COR-L47 (cell line): ENCODE measurements at places on chromosomes 3 and 15.

- DNase-seq, result no peak
Observed at GRCh38 chr3:191961022-191961421, 500.1 kb downstream of the PYDC2 start.

- no peak for DNase-seq
Observed at GRCh38 chr3:126345641-126346460, 11.4 kb downstream of the KLF15 start.

GRCh38 chr15:40372981-40373380 lies 9.5 kb upstream of the KNSTRN start:
- no peak for DNase-seq

- DNase-seq, result no peak
Observed at GRCh38 chr3:24339266-24339825, 155.3 kb downstream of the THRB start.

- DNase-seq, result no peak
Observed at GRCh38 chr3:13011573-13012220, 61.5 kb downstream of the IQSEC1 start.

- DNase-seq, result no peak
Observed at GRCh38 chr3:45499529-45499928, 95.0 kb upstream of the LIMD1 start.

DNA sequence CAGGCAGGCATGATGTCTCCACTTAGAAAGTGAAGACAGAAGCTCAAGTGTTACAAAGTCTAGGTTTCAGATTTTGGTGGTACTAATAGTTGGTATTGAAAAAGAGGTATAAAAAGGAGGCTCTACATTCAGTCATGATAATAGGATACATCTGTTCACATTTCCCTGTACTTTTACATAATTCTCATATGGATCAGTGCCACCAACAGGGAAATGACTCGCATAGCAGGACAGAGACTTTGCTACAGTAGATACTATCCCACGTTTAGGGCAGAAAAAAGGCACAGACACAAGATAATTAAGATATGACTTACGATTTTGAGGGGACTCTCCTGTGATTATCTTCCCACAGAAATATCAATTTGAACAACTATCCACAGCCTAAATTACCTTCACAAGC lies 1062.9 kb upstream of the EPHA6 start:
- DNase-seq, result no peak

DNA sequence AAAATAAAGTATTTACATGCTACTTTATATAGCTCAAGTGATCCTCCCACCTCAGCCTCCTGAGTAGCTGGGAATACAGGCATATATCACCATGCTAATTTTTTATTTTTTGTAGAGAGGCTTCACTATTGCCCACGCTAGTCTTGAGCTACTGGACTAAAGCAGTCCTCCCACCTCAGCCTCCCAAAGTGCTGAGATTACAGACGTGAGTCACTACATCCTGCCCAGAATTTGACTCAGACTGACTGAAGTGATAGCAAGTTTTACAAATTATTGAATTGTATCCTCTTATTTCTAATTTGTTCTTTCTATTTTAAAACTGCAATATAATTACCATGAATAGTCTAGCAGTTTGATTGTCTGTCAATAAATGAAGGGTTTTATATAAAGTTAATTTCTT lies 210.3 kb upstream of the CGNL1 start:
- no peak for DNase-seq

- no peak for DNase-seq
Observed at GRCh38 chr15:68508485-68509189, 70.2 kb upstream of the CORO2B start.

- DNase-seq, result no peak
Observed at GRCh38 chr15:38670128-38671005, 105.8 kb upstream of the RASGRP1 start.

DNA sequence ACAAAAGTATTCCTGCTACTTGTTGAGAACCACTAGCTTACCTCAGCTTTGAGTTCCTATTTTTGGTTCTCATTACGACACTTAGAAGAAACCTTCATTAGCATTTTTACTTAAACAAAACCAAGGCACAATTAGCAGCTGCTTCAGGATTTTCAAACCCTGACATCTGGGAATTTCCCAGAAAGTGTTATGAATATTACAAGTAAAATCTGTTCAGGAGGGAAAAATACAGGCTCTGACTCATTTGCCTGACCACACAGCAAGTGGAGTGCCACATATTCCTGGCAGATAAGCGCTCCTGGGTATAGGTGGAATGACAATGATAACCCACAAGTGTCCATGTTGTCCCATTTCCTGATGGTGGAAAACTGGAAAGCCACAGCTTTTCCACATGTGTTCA lies 10.3 kb upstream of the RFTN1 start:
- no peak for DNase-seq

- no peak for DNase-seq
Observed at GRCh38 chr3:159451482-159451881, 537.2 kb upstream of the IL12A start.

DNA sequence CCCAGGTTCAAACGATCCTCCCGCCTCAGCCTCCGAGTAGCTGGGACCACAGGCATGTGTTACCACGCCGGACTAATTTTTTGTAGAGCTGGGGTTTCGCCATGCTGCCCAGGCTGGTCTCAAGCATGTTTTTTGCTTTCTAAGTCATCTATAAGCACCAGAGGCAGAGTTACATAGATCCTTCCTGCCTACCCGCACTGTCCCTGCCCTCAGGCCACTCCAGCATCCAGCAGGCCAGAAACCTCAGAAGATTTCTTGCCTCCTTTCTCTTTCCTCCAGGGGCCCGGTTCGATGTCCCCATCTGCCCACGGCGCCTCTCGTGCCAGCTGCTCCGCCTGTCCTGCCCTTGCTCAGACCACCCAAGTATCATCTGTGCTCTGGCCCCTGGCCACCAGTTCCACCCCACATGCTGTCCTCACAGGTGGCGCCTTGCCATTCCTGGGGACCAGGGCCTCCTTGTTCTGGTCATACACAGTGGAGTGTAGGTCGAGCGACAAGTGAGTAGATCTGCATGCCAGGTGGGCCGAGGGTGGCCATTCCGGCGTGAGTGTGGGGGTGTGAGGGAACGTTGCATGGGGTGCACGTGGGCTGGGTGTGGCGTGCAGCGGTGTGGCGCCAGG lies 27.3 kb downstream of the KLHDC8B start:
- DNase-seq, result no peak

- no peak for DNase-seq
Observed at GRCh38 chr3:180911876-180912303, 580 bp upstream of the FXR1 start.

- no peak for DNase-seq
Observed at GRCh38 chr3:69110941-69111546, 11.4 kb downstream of the LMOD3 start.

- no peak for DNase-seq
Observed at GRCh38 chr3:114223143-114223542, 14.2 kb downstream of the ZNF80 start.

DNA sequence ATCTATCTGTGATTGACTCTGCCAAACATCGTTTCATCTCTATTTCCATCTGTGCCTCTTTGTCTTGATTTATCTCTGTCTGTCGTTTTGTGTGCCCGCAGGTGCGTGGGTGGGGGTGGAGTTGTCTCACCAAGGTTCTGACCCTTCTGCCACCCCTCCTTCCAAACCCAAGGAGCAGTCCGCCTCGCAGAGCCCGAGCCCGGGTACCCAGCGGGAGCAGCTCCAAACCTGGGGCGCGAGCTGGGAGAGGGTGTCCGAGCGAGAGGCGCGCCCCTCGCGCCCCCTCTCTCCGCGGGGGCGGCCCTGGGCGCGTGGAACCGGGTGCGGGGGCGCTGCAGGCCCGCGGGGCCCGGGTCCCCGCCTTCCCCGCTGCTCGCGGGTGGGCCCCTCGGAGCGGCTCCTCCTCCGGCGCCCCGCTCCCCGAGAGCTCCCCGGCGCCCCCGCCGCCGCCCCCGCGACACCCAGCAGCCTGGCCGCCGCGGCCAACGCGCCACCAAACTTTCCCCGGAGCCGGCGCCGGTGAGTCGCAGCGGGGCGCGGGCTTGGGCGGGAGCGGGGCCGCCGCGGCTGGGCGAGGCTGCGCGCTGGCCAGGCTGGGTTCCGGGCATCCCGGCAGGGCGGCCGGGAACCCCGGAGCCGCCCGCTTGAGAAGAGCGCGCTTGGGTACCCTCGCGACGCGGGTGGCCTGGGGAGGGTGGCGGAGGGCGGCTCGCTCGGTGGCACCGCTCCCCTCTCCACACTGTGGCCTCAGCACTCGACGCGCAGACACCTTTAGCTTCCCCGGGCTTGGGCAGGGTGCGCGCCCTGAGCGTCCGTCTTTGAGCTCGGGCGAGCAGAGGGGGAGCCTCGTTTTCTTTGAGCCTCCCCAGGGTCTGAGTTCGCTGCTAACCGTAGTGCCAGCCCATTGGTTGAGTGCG lies at the start of gene HRH1:
Gene HRH1, plus strand, starts transcription at position 458 of the 917 bp plus-strand sequence. CDS start 104,545 bp downstream, outside the sequence.
- no peak for DNase-seq

GRCh38 chr15:25707656-25708365 lies 155.3 kb downstream of the ATP10A start:
- DNase-seq, result no peak

GRCh38 chr3:168671091-168671490 lies 575.4 kb upstream of the GOLIM4 start:
- DNase-seq, result peak; percentile 69

DNA sequence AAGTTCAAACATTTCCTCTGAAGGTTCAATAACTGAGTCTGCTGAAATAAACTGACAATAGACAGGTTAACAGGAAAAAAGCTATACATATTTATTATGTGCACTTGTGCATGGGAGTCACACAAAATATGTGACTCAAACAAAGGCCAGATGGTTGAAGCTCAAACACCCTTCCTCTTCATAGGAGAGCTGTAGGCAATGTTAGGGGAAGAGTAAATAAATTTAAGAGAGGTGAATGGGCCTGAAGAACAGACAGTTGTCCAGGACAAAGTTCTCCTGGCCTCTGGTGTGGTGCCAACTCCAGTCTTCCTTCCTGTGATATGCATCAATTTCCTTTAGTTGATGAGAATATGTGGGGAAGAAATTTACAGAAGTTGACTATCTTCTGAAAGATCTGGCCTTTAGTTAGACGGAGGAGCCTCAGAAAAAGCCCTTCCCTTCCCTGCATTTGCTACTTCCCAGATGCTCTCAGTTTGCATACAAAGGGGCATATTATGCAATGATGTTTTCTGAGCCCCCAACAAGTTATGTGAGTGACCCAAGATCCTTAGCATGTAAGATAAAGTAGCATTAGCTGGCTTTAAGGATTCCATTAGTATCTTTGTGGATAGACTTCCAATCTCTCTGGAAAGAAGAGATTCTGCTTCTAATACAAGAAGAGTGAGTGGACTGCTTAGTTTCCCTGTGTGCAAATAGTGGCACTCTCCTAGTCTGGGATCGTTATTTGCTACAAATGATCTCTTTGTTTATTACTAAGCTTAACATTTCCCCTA lies 96.4 kb upstream of the IGSF10 start:
- DNase-seq, result no peak

- peak; percentile 64 for DNase-seq
Observed at GRCh38 chr3:149808209-149808829, 4.7 kb upstream of the RNF13 start.

DNA sequence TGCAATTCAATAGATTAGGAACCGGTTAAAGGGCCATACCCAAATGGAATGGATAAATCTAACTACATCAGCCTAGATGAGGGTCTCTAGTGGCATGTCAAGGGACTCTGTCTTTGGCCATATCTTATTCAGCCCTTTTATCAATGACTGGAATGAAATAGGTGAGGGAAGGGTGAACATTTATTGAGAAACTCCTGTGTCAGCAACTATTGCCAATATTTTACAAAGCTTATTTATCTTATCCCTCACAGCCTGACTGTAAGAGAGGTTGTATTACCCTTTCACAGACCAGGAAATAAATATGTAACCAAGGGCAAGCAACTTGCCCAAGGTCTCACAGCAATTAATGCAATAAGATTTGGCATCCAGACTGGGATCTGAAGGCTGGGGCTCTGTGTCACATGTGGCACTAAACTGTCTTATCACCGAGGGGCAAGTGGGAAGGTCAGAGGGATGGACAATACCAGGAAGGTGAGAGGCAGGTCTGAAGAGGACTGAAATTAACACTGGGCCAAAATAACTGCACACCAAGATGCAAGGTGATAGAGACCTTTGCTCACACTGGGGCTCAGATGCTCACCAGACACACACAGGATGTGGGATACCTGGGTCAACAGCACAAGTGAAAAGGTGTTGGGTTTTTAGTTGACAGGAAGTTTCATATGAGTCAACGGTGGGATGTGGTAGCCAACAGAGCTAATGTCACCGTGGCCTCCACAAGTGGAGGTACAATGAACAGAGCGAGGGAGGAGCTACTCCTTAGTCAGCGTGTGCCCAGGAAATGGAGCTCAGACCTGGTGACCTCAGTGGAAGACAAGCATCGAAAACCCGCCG lies 261.3 kb downstream of the RPLP1 start:
- DNase-seq, result no peak

GRCh38 chr15:96334017-96334704 lies 3.7 kb downstream of the NR2F2 start:
- DNase-seq, result no peak

- DNase-seq, result no peak
Observed at GRCh38 chr3:18420555-18420954, 4.6 kb downstream of the SATB1 start.

DNA sequence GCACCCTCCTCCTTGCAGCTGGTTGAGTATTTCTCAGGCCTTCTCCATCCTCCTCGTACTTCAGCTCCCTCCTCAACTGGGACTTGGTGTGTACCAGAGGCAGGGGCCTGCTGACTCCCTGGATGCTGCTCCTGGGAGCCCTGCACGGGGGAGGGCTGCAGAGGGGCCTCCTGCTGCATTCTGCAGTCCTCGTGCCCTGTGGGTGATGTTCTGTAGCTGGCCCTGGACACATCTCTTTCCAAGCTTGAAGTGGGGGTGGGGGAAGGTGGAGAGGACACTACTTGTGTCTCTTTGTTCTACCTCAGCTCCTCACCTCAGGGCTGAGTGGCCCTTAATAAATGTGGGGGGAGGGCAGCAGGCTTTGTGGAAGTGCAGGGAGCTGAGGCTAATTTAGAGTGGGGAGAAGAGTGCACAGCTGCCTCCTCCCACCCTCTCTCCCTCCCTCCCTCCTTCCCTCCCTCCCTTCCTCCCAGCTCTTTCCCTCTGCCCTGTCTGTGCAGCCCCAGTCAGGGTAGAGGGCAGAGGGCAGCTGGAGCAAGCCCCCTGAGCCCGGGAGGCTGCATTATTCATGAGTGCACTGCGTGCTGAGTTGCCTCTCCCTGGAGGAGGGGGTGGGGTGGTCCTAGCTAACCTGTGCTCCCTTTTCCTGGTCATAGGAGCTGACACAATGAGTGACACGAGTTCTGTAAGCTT lies 3.7 kb upstream of the GRM2 start:
- DNase-seq, result peak; percentile 36

DNA sequence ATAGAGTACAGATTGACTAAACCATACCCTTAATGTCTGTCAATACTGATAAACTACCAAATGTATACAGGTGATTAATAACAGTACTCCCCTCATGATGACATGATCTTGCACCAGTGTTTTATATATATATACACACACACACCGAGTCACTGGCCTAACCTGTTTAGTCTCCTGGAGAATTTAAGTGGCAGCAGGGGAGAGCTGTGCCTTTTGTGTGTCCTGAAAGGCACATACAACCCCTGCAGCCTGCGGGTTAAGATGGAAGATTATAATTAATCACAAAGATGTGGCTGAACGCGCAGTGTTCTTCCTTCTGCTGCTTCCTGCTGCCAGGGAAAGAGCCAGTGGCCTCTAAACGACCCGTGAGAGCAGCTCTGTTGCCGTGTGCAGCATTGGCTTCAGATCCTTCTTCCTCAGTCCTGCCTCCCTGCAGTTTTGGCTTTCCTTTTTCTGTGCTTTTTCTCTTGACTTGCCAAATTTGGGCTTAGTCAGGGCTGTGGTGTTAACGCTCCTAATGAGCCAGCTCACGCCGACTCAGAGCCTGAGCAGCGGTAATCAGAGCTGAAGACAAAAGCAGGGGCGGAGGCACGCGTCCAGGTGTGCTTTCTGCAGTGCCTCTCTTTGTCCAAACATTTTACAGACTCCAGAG lies 42.5 kb upstream of the UBE3A start:
- DNase-seq, result peak; percentile 92
